Keratinocyte (primary cell): ENCODE measurements at places on chromosomes 2 and 18.

DNA sequence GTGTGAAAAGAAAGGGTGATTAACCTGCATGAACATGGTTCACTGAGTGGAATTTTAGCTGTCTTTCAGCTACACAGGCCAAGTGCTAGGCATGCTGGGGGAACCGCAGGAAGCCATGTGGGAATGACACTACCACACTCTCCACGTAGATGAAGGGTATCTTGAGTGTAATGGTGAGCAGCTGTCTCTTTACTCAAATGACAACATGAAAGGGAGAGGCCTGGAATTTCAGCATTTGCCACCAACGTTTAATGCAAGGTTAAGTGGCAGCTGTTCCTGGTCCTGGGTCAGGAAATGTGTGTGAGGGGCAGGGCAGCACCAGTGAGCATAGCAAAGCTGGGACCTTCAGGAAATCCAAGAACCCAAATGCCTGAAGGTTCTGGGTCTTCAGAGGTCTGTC is 588.4 kb downstream of the SLC4A3 start:
- DNase-seq: no peak
- no peak overlapping the region for H3K27ac ChIP-seq
- H3K27me3 ChIP-seq: no peaks in the 10 kb centered on the region
- H3K36me3 ChIP-seq: no peaks in the 10 kb centered on the region

DNA sequence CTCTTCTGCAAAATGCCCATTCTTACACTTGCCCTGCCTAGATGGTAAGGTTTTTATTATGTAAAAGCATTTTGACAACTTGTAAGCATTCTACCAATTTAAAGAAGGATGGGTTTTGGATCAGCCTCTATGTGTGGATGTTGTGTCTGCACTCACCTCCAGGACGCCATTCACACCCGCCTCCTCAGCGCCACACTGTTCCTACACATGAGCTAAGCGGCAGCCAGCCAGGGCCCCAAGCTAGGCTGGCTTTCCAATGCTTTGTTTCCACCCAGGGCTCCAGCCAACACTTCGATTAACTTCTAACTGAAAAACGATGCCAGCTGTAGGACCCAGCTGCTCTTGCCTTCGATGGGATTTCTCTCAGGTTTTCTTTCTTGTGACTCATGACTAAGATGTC is 73.3 kb upstream of the FZD7 start:
- H3K36me3 ChIP-seq: no peaks in the 10 kb centered on the region
- no peaks in the 10 kb centered on the region for H3K4me1 ChIP-seq
- no peak overlapping the region for H3K4me3 ChIP-seq
- H3K27ac ChIP-seq: no peak overlapping the region

DNA sequence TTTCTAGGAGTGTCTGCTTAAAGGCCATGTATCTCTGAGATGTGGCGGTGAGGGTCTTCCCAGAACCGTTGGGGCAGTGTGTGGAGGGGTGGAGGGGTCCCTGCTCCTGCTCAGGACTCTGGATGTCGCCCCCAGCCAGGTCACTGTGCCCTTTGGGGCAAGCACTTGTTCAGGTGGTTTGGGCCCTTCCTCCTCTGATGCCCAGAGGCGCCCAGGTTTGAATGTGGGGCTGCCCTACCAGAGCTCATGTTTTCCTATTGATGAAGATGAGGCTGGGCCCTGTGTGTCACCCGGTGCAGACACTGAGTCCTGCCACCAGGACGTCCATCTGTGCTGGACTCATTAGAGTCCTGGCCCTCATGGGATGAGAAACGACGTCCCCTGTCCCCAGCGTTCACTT is 14.3 kb upstream of the PER2 start:
- H3K4me1 ChIP-seq: no peaks in the 10 kb centered on the region
- H3K4me3 ChIP-seq: no peak overlapping the region
- peaks cover 3% of the 10 kb centered on the region for H3K27me3 ChIP-seq
- DNase-seq: no peak
- no peak overlapping the region for H3K27ac ChIP-seq

DNA sequence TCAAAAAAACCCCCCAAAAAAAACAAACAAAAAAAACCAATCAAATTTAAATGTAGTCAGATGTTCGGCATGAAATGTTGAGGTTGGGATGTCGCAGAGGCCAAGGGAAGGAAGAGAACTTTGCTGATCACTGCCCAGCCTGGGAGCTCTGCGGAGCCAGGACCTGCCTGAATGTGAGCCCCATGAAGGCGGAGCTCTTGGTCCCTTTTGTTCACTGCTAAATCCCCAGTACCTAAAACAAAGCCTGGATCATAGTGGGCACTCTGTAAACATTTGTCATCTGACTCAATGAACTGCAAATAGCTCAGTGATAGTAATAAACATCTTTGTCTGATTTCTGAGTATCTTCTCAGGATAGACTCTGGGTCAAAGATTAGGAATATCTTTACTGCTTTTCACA is 64.0 kb downstream of the NGEF start:
- no peak for DNase-seq
- H3K4me3 ChIP-seq: no peak overlapping the region
- H3K27me3 ChIP-seq: peaks cover 3% of the 10 kb centered on the region
- no peak overlapping the region for H3K27ac ChIP-seq
- no peaks in the 10 kb centered on the region for H3K36me3 ChIP-seq
- peaks cover 9% of the 10 kb centered on the region for H3K4me1 ChIP-seq

- no peak for DNase-seq
- no peak overlapping the region for H3K27ac ChIP-seq
- H3K4me3 ChIP-seq: no peak overlapping the region
- H3K4me1 ChIP-seq: no peaks in the 10 kb centered on the region
Observed at GRCh38 chr2:81650048-81650971, 1345.8 kb upstream of the LRRTM1 start.

DNA sequence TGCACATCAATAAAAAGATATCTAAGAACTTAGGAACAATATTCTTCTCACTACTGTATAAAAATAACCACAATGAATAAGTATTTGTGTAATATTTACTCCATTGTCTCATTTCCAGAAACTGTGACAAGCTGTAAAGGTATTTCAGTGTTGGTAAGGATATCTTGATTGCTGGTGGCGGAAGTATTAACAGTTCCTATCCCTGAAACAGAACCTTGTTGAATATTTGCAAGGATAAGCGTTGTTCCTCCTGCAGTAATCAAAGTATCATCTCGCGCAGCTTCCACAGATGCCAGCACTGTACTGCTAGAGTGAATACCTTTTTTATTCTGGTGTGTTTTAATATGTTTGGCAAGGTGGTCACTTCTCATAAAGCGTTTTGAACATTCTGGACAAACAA is 55.3 kb downstream of the SP3 start:
- H3K36me3 ChIP-seq: peaks cover 20% of the 10 kb centered on the region
- H3K4me3 ChIP-seq: no peak overlapping the region
- no peak overlapping the region for H3K27ac ChIP-seq
- no peaks in the 10 kb centered on the region for H3K4me1 ChIP-seq

- DNase-seq: no peak
- no peak overlapping the region for H3K27ac ChIP-seq
- H3K4me1 ChIP-seq: no peaks in the 10 kb centered on the region
- H3K36me3 ChIP-seq: no peaks in the 10 kb centered on the region
- no peaks in the 10 kb centered on the region for H3K27me3 ChIP-seq
Observed at GRCh38 chr2:198901894-198902293, 555.8 kb downstream of the SATB2 start.

GRCh38 chr2:163752267-163752666 is 16.5 kb upstream of the FIGN start:
- DNase-seq: no peak
- H3K4me1 ChIP-seq: peaks cover 32% of the 10 kb centered on the region
- peak overlapping the region; percentile 76 for H3K27ac ChIP-seq
- no peaks in the 10 kb centered on the region for H3K36me3 ChIP-seq

GRCh38 chr2:186486651-186487647 is 889 bp downstream of the ZC3H15 start:
- no peaks in the 10 kb centered on the region for H3K36me3 ChIP-seq
- peaks cover 22% of the 10 kb centered on the region for H3K4me1 ChIP-seq
- H3K4me3 ChIP-seq: peak overlapping the region; percentile 76
- no peaks in the 10 kb centered on the region for H3K27me3 ChIP-seq

DNA sequence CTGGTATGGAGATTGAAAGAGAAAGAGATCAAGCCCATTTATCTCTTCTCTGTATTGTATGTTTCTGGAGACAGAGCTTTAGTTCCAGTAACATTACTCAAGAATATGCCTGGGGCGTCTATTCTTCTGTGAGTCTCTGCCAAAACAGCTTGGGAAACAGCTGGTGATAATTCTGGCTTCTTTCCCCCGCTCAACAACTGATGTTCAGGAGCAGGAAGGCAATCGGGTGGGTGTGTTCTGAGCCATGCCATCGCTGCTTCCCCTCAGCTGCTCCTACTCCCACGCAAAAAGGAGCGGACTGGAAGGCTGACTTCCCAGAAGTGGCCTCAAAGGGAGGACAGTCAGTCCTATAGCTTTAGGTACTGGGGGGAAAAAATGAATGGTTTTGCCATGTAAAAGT is 695.1 kb downstream of the PLCL1 start:
- H3K27me3 ChIP-seq: no peaks in the 10 kb centered on the region
- no peak overlapping the region for H3K4me3 ChIP-seq
- H3K27ac ChIP-seq: no peak overlapping the region
- no peaks in the 10 kb centered on the region for H3K4me1 ChIP-seq
- DNase-seq: no peak

- peaks cover 54% of the 10 kb centered on the region for H3K4me1 ChIP-seq
- peak overlapping the region; percentile 70 for H3K27ac ChIP-seq
- H3K4me3 ChIP-seq: no peak overlapping the region
- no peaks in the 10 kb centered on the region for H3K27me3 ChIP-seq
- peak; percentile 85 for DNase-seq
Observed at GRCh38 chr2:37652199-37652640, 19.2 kb downstream of the CDC42EP3 start.

DNA sequence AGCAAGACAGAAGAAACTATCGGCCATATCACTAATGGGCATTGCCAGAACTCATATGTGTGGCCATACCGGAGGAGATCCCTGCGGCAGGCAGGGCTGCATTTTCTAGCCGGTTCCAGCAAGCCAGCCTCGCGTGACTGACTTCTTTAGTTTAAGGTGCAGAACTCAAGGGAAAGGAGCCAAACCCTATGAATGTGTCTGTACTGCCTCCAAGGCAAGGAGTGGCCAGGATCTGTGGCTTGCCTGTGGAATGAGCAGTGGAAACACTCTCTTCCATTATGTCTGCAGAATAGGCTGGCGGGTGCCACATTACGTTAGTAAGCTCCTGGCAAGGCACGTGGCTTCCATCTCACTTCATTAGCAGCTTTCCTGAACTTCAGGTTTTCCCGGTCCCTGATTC is 137.6 kb downstream of the ATL2 start:
- peak overlapping the region; percentile 58 for H3K27ac ChIP-seq
- no peaks in the 10 kb centered on the region for H3K36me3 ChIP-seq
- no peaks in the 10 kb centered on the region for H3K27me3 ChIP-seq
- DNase-seq: peak; percentile 89
- H3K4me3 ChIP-seq: peak overlapping the region; percentile 32
- peaks cover 23% of the 10 kb centered on the region for H3K4me1 ChIP-seq

GRCh38 chr2:193847991-193848390 is 1653.3 kb upstream of the TMEFF2 start:
- H3K4me3 ChIP-seq: no peak overlapping the region
- no peak for DNase-seq
- H3K36me3 ChIP-seq: no peaks in the 10 kb centered on the region
- H3K27me3 ChIP-seq: no peaks in the 10 kb centered on the region
- no peaks in the 10 kb centered on the region for H3K4me1 ChIP-seq

GRCh38 chr2:190817082-190817481 is 63.5 kb upstream of the GLS start:
- H3K27ac ChIP-seq: no peak overlapping the region
- no peaks in the 10 kb centered on the region for H3K27me3 ChIP-seq
- no peak for DNase-seq
- H3K36me3 ChIP-seq: no peaks in the 10 kb centered on the region

GRCh38 chr2:202716114-202716718 is 81.4 kb downstream of the FAM117B start:
- no peak overlapping the region for H3K4me3 ChIP-seq
- H3K4me1 ChIP-seq: peaks cover 20% of the 10 kb centered on the region
- no peak for DNase-seq

GRCh38 chr2:52532956-52533355 is 1234.6 kb upstream of the CHAC2 start:
- DNase-seq: no peak
- no peak overlapping the region for H3K4me3 ChIP-seq
- H3K4me1 ChIP-seq: no peaks in the 10 kb centered on the region

- H3K36me3 ChIP-seq: no peaks in the 10 kb centered on the region
- no peaks in the 10 kb centered on the region for H3K4me1 ChIP-seq
- DNase-seq: no peak
- H3K27me3 ChIP-seq: no peaks in the 10 kb centered on the region
Observed at GRCh38 chr2:58870704-58871103, 629.6 kb upstream of the FANCL start.

DNA sequence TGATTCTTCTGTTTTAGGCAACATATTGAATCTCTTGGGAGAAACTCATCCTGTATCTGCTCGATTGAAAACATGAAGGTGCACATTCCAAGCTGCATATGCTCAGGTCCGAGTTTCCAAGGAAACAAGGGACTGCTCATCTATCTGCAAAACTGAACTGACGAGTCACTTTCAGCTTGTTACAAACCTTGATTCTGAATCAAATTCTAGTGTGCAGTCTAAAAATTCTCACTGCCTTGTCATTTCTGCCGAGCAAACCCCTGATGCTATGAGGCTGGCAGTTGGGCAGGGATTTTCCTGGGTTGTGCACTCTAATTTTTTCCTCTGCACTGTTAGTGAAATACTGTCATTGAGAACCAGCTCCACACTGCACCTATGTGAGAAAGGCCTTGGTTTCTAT is 101.3 kb upstream of the ETAA1 start:
- no peak overlapping the region for H3K4me3 ChIP-seq
- no peaks in the 10 kb centered on the region for H3K27me3 ChIP-seq
- DNase-seq: no peak
- H3K4me1 ChIP-seq: peaks cover 4% of the 10 kb centered on the region
- H3K36me3 ChIP-seq: no peaks in the 10 kb centered on the region
- H3K27ac ChIP-seq: no peak overlapping the region

DNA sequence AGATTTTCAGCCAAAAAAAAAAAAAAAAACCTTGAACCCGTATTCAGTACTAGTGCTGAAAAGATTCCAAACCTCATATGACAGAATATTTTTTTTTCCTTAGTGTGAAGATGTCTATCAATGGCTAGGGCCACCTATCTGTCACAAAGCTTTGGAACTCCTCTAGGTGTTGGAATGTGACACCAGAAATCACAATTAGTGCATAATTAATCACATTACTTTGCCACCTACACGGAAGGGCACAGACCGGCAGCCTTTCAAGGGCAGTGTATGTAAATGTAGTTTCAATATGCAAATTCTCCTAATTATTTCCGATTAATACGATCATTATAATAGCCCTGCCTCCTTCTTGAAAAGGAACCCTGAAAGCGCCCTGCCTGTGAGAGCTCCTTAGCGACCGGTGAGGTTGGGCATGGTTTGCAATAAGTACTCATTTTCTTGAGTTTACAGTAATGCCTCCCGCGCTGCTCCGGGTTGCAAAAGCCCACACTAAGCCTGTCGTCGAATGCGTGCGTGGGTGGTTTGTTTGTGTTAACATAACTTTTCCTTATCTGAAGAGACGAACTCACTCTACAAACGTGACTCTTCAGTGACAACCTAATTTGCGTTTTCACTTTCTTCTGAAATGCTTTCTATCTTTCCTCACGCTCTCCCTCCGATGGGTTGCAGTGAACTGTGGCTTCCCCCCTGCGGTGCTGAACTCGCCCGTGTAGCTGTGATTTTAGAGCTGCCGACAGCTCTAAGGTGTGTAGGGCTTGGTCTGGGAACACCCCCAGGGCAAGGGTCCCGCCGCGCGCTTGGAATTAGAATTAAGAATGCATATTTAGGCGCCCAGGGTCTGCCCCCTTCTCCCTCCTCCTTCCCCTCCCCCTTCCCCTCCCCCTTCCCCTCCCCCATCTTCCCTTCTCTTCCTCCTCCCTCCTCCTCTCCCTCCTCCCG is 765 bp upstream of the ID2 start:
- H3K4me3 ChIP-seq: peak overlapping the region; percentile 43
- no peak for DNase-seq
- H3K4me1 ChIP-seq: peaks cover 34% of the 10 kb centered on the region
- peak overlapping the region; percentile 17 for H3K27ac ChIP-seq
